Inflammatory macrophage (primary cell): ENCODE measurements at places on chromosomes 5 and 9.

DNA sequence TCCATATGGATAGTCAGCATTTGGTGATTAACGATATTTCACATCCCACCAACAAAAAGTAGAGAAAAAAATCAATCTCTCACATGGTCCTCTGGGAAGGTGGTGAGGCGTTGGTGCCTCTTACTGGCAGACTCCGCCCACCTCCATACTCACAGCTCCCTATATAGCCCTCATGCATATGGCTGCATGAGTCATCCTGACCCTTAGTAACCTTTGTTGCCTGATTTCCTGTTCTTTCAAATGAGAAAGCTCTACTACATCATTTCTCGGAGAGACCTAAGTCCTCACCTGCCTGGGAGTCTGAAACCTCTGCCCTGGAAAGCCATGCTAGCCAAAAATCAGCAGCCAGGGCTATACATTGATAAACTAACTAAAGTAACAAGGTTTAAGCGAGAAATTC lies 33.3 kb upstream of the ABCA1 start:
- peak; percentile 91 for DNase-seq

- DNase-seq = no peak
Observed at GRCh38 chr9:34072410-34072809, 23.7 kb upstream of the UBAP2 start.

- DNase-seq = no peak
Observed at GRCh38 chr5:76427206-76428140, 24.4 kb downstream of the IQGAP2 start.

DNA sequence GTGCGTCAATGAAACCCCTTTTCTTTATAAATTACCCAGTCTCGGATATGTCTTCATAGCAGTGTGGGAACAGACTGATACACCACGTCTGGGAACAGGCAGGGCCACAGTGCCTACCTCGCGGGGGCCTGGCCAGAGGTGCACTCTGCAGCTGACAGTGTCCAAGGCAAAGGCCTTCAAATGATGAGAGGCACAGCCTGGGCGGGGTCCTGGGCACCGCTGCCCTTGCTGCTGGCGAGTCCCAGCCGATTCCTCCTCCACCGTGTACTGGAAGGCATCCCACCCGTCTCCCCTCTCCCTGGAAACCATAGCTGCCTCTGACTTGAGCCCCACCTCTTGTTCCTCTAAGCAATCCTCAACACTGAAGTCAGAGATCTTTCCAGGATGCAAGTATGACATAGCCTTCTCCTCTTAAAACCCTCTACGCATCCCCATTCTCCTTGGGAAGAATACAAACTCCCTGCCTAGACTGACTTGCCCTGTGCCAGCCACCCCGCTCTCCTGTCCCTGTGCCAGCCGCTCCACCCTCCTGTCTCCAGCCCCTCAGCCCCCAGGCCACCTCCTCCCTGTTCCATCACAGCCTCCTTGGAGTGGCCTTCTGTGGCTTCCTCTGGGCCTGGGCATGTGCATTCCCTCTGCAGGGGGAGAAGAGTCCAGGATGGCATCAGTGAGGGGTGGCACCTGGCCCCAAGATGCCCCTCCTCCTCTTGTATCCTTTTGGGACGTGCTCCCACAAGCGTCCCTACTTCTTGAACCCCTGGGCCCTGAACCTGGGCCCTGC lies 8.1 kb upstream of the COL5A1 start:
- no peak for DNase-seq
